ENCODE measurements at places on chromosomes 4 and X.

GRCh38 chr4:171719691-171720090, 93.5 kb upstream of the GALNTL6 start:
- no peak for DNase-seq

GRCh38 chr4:75429208-75429607, 85.0 kb downstream of the RCHY1 start:
- DNase-seq: no peak

- DNase-seq: no peak
Measured at GRCh38 chr4:48748949-48749596, 31.0 kb downstream of the FRYL start.

DNA sequence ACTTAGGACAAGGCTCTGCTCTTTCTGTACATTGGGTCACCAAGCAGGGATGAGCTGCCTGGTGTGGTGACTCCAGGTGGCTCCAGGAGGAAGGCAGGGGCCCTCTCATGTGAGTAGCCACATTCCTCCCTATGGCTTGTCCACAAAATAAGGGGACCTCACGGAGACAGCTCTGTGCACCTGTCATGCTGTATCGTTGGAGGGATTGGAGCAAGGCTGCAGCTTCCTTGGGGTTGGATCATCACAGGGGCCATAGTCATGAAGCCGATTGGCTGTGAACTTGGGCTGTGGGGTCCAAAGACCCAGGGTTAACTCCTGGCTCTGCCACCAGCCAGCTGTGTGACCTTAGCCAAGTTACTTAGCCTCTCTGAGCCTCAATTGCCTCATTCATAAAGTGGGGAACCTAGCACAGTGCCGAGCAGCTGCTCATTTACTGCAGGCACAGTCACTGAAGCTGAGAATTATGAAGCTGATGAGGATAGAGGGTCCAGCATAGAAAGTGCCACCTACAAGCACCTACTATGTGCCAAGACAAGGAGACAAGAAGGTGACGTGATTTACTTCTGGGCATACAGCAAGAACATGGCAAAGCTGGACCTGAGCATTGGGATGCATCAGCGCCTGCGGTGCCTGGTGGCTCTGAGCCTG, 11.8 kb upstream of the KIAA0232 start:
- no peak for DNase-seq

DNA sequence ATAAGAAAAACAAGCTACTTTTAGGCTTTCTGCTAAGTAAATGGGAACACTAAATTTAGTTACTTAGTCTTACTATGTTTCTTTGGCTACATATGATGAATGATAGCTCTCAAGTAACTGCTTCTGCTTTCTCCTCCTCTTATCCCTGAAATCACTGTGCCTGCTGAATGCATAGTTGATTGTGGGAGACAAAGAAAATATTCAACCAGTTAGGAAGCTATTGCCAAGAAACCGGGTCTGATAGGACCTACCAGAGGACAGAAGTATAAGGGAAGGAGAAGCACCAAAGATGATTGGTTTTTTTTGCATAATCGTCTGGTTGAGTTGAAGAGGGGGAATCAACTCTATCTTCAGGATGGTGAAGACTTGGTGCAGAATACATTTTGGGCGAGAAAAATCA, 28.0 kb upstream of the NDUFC1 start:
- no peak for DNase-seq

DNA sequence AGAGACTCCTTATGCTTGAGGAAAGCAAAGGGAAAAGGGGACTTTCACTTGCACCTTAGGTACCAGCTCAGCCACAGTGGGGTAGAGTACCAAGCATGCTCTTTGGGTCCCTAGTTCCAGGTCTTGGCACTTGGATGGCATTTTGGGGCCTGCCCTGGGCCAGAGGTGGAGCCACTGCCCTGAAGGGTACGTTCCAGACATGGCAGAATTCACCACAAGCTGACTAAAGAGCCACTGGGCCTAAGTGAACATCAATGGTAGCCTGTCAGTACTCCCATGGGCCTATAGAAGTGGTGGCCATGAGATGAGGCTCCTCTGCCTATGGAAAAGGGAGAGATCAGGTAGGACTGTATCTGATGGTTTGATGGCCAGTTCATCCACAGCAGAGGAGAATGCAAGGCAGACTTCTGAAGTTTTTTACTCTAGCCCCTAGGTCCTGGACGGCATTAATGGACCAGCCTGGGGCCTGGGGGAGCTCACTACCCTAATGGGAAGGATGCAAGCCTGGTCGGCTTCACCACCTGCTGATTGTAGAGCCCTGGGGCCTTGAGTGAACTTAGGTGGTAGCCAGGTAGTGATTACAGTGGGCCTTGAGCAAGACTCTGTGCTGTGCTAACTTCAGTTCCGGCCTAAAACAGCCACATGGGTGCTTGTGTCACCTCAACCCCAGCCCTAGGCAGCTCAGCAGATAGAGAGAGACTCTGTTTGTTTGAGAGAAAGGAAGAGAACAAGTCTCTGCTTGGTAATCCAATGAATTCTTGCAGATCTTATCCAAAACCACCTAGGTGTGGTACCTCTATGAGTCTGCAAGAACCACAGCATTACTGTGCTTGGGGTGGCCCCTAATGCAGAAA, 19.8 kb upstream of the HSFX4 start:
- no peak for DNase-seq

Measured in suppressor macrophage (primary cell).